Activated naive CD4-positive, alpha-beta T cell treated with anti-CD3 and anti-CD28 coated beads for 36 hours (primary cell): ENCODE measurements at places on chromosomes 5 and 9.

- DNase-seq = no peak
Observed at GRCh38 chr5:99948850-99949249, 586.3 kb upstream of the FAM174A start.

DNA sequence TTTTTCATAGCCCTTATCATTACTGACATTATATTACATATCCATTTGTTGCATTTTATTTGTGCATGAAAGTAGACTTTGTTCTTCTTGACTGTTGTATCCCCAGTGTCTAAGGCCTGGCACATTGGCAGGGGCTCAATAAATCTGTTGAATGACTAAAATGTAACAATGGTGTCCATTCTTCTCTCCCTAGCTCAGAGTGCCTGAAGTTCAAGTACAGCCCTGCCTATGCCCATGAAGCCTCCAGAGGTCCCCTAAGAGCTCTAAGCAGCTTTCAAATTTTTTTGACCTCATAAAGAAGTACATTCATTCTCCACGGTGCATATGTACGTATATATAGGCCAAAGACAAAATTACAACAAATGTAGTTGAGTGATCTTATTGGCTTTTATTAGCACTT lies 4.2 kb upstream of the BSPRY start:
- DNase-seq = no peak

DNA sequence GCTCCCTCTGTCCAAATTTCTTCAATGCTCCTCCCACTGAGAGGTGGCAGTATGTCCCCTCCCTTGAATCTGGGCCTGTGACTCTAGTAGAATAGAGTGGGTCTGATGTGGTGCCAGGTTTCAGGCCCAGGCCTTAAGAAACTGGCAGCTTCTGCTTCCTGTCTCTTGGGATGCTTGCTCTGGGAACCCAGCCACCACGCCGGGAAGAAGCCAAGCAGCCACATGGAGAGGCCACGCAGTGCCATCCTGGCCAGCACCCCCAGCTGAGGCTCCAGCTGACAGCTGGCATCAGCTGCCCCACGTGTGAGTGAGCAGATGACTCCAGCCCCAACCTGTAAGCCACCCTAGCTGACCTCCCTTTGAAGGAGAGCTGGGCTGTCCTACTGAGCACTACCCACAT lies 7.3 kb upstream of the TSPAN17 start:
- DNase-seq = no peak

- no peak for DNase-seq
Observed at GRCh38 chr5:151340004-151340403, 7.4 kb downstream of the SLC36A2 start.

GRCh38 chr5:157657516-157657915 lies 5.3 kb upstream of the SOX30 start:
- no peak for DNase-seq

DNA sequence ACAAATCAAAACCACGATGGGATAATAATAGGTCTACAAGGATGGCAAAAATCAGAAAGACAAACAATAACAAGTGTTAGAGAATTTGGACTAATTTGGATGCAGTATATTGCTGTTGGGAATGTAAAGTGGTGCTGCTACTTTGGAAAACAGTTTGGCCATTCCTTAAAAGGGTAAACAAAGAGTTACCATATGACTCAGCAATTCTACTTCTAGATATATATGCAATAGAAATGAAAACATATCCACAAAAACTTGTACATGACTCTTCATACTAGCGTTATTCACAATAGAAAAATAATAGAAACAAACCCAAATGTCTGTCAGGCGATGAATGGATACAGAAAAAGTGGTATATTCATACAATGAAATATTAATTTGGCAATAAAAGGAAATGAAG lies 58.3 kb downstream of the JAK2 start:
- no peak for DNase-seq

GRCh38 chr5:5234912-5235311 lies 94.8 kb downstream of the ADAMTS16 start:
- DNase-seq = no peak

GRCh38 chr5:119275601-119276173 lies 80.1 kb upstream of the TNFAIP8 start:
- peak; percentile 68 for DNase-seq

DNA sequence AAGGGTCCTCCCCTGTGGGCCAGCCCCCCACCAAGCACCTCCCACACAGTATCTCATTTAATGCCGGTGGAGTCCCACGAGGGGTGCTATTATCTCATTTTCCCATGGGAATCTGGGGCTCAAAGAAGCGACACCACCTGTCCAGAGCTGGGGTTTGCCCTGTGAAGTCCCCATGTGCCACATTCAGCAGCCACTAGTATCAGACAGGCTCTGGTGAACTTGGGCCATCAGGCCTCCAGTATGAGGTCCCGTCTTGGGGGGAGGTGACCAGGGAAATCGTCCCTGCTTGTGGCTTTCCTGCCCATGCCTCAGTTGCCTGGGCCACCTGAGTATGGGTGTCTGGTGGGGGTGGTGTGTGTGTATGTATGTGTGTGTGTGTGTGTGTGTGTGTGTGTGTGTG lies 222.7 kb downstream of the PBX3 start:
- no peak for DNase-seq

GRCh38 chr5:170640731-170641588 lies 137.1 kb downstream of the KCNIP1 start:
- DNase-seq = no peak

DNA sequence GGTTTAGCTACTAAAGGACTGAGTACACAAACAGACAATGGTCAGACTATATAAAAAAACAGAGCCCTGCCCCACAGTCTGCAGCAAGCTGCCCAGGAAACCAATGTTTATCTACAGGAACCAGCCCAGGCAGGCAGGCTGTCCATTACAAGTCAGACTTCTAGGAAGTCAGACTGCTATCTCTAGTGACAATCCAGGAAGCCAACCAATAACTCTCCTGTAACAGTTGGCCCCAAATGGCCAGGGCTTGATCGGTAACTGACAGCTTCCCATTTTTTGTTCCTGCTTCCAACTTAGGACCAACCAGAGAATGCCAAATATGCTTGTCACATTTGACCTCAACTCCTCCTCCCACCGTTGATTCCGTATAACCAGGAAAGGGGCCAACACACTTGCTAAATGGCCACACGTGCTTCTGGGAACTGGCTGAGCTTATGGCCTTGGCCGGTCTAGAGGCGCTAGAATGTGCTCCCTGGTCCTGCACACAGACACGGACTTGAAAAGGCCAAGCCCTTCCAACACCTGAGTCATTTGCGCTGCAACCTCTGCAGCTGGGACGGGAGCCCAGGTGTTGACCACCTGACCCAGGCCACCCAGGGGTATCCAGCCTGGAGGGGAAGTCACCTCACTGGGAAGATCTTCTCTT lies 79.6 kb upstream of the CDK20 start:
- no peak for DNase-seq

GRCh38 chr9:108866001-108866420 lies 3.9 kb downstream of the ACTL7A start:
- DNase-seq = no peak

GRCh38 chr5:35370871-35371270 lies 140.6 kb upstream of the PRLR start:
- no peak for DNase-seq

DNA sequence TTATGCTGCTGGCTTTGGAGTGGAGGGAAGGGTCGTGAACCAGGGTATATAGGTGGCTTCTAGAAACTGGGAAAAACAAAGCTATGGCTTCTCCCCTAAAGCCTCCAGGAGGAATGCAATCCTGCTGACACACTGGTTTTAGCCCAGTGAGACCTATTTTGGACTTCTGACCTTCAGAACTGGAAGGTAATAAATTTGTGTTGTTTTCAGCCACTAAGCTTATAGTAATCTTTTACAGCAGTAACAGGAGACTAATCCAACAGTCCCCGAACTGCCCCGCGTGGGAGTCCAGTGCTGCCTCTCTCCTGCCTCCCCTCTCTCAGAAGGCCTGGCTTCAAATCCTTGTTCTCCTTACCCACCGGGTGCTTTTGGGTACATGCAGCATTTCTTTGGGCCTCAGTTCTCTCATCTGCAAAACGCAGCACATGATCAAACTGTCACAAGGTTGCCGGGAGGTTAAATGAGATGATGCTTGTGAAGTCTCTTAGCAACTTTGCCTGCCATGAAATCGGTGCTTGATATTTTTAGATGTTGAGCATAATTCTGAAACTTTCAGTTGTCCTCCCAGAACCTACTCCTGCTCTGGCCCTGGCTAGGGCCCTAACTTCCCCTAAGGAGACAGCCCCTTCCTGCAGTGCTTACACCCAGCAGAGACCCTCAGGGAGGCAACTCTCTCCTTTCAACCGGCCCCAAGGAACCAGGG lies 127.3 kb upstream of the BOD1 start:
- no peak for DNase-seq

GRCh38 chr9:137514691-137515337 lies 35.4 kb downstream of the PNPLA7 start:
- no peak for DNase-seq

- DNase-seq = no peak
Observed at GRCh38 chr5:85159395-85159794, 774.7 kb upstream of the EDIL3 start.

DNA sequence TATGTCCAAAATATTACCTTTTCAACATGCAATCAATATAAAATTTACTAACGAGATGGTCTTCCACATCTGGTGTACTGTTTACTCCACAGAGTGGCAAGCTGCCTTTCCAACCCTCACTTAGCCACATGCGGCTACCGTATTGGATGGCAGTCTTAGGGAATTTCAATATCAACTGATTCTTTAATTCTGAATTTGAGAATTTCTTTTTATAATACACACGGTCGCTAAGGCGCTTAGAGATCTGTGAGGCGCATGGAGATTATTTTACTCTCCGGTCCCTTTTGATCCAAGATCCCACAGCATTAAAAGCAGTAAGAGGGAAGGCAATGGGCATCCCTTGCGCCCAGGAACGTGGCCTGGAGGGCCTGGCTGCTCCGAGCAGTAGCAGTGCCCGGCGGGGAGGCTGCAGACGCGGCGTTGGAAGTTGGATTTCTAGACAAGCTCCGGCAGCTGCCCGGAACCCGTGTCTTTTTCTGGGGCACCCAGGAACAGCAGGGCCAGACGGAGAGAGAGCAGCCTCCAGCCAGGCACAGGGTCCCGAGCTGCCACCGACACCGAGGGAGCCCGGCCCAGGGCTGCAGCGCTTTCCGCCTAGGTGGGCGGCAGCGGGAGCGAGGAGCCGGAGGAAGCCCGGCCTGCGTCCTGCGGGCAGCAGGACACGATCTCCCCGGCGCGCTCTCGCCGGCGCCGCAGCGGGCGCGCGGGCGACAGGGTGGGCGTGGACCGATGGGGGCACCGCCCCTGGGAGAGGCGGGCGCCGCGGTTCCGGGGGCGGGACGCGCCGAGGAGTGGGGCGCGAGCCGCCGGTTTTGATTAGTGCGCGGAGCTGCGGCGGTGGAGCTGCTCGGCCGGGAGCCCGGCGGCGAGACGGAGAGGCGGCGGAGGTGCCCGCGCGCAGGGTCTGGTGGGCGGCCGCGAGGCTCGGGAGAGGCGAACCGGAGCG lies at the start of gene UGCG:
UGCG (plus strand) TSS at position 819 of the 946 bp plus-strand sequence. CDS start 402 bp downstream, outside the sequence.
- peak; percentile 86 for DNase-seq

DNA sequence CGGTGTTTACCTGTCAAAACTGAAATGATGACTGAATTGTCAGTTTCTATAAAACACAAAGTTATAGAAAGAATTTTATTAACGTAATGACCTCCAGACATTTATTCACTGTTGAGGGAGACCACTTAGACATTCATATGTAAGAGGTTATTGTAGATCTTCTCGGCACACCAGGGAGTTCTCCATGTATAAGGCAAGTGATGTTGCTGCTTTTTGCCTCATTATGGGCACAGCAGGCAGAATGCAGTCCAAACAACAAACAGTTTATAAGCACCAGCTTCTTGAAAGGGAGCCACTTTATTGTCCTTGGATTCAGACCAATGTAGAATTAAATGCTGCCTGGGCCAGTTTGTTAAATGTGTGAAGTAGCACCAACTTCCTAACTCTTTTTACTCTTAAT lies 66.7 kb downstream of the C7 start:
- DNase-seq = no peak

DNA sequence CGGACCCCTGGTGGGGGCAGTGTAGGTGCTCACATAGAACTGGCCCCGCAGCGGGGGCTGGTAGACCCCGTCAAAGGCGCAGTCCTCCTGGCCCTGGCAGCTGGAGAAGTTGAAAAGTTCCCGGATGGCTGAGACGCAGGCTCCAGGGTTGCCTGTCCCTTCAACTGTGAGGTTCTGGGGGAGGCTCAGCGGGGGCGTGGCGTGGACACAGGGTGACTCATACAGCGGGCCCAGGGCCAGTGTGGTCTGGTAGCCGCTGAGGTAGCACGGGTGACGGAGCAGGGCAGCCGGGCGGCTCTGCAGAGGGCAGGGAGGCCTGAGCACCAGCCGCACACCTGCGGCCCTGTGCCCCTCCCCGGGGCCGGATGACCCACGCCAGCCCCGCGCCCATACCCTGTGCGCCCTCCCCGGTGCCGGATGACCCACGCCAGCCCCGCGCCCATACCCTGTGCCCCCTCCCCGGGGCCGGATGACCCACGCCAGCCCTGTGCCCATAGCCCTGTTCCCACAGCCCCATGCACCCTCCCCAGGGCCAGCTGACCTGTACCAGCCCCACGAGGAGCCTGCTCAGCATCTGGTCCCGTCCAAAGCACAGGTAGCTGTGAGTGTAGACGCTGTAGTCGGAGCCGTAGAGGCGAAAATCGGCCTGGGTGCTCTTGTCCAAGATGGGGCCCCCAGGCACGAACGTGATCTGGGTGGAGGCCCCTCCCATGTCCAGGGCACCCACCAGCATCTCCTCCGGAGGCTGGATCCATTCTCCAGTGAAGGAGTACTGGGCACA lies 5.0 kb downstream of the ENTPD8 start:
- DNase-seq = no peak

- no peak for DNase-seq
Observed at GRCh38 chr9:75591972-75592371, 298.5 kb upstream of the PCSK5 start.

DNA sequence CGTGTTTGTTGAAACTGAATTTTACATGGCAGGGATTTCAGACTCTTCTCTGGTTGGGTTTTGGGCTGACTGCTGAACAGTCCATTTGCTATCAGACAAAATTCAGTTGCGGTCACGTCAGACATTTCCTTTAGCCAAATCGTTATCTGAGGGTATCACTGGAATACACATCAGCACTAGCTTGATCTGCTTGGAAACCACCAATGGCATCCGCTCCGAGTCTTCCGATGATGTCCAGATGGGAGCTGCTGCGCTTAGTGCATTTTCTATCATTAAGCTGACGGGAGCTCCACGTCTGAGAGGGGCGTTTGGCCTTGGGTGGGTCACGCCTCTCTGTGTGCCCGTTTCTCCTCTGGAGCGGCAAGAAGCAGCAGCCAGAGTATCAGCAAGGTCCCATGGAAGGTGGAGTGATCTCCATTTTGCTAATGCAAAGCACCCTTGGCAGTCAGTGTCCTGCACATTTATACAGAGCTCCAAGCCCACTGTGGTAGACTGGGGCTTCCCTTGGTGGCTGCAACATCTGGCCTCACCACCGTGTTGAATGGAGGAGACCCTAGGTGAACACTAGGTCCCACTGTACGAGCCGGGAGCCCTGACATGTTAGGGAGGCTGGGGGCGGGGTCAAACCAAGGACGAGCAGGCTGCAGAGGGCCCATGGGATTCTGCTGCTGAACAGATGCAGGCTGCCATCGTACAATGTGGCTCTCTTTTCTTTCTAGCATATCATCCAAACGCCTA lies 134.6 kb upstream of the PHYKPL start:
- DNase-seq = no peak
